ENCODE measurements at places on chromosomes 1 and 21. TPM values are rescaled to one million over a fixed set of nuclear protein-coding genes. Genes with fewer than 3 reads are reported as not detected.

SFN gene
- total RNA-seq = not detected

TMEM50B gene
- total RNA-seq = 28.7 TPM

NOTCH2 gene
- total RNA-seq = 143 TPM

FMO1 gene
- total RNA-seq = 7.8 TPM

NBPF19 gene
- total RNA-seq = 13.9 TPM

BPNT1 gene
- 6.8 TPM for total RNA-seq

STIL gene
- 3.9 TPM for total RNA-seq

CNKSR1 gene
- total RNA-seq = not detected

SLFNL1 gene
- total RNA-seq = 0.09 TPM

PTTG1IP gene
- total RNA-seq = 233 TPM

PCNT gene
- 27.8 TPM for total RNA-seq

ANKRD65 gene
- total RNA-seq = 2.4 TPM

DCST2 gene
- not detected for total RNA-seq

SPATA46 gene
- not detected for total RNA-seq

ANXA9 gene
- total RNA-seq = 0.49 TPM

LCE1B gene
- not detected for total RNA-seq

PEAR1 gene
- 10.8 TPM for total RNA-seq

BCL2L15 gene
- total RNA-seq = not detected

ACBD3 gene
- total RNA-seq = 72.0 TPM

SERTAD4 gene
- 16.7 TPM for total RNA-seq

MTARC1 gene
- total RNA-seq = 4.3 TPM

HSPB7 gene
- total RNA-seq = 8.9 TPM

FCRL6 gene
- total RNA-seq = not detected

EDARADD gene
- total RNA-seq = not detected

STPG1 gene
- total RNA-seq = 10.0 TPM

GJA8 gene
- not detected for total RNA-seq

SEMA6C gene
- 1.6 TPM for total RNA-seq

GSTM5 gene
- 13.0 TPM for total RNA-seq

FAM167B gene
- 2.1 TPM for total RNA-seq

NMNAT2 gene
- total RNA-seq = 0.49 TPM

OSCP1 gene
- 8.7 TPM for total RNA-seq

SPRR4 gene
- total RNA-seq = not detected

OPRD1 gene
- not detected for total RNA-seq

UBL4B gene
- total RNA-seq = not detected

ARHGEF2 gene
- 161 TPM for total RNA-seq

ESRRG gene
- 0.18 TPM for total RNA-seq

PCSK9 gene
- 2.5 TPM for total RNA-seq

UBE2U gene
- total RNA-seq = not detected

KLF17 gene
- 1.1 TPM for total RNA-seq

RABIF gene
- total RNA-seq = 1.3 TPM

SPRR2G gene
- not detected for total RNA-seq

ZYG11A gene
- 0.72 TPM for total RNA-seq

CFHR1 gene
- 1.1 TPM for total RNA-seq

GBP2 gene
- total RNA-seq = 19.8 TPM

DNASE2B gene
- not detected for total RNA-seq

ADGRL4 gene
- total RNA-seq = 139 TPM

ASH1L gene
- 59.9 TPM for total RNA-seq

BRINP2 gene
- total RNA-seq = 0.08 TPM

AXDND1 gene
- total RNA-seq = 0.25 TPM

LMNA gene
- 1,039 TPM for total RNA-seq

CD247 gene
- 0.16 TPM for total RNA-seq

IL20 gene
- not detected for total RNA-seq
